ENCODE measurements at places on chromosomes 1 and 21.

DNA sequence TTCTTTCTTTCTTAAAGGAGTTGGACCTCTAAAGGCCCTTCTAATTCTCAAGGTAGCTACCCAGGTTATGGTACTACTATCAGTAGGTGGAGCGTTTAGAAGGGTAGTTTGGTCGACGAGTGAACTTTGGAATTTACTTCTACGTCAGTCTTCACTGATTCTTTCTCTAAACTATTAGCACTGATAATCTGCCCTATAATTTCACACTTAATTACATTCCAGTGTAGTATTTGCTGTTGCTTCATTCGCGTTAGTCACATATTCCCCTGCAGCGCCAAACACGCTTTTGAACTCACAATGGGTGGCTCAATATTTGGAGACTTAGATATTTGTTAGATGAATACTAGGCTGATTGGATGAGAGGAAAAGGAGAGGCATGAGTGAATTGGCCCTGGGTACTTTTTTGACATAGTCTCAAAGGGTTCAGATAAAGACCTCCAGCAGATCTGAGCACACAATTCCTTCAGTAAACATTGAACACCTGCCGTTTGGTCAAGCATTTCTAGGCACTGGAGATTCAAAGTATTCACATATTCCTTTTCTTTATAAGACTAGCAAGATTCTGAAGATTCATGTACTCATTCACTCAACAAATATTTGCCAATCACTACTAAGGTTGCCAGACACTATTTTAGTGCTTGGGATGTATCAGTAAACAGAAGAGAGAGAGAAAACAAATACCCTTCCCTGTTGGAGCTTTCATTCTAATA lies 929 bp upstream of the FOXJ3 start:
- peak; percentile 39 for DNase-seq

GRCh38 chr1:225847610-225848009 lies 34.6 kb downstream of the TMEM63A start:
- no peak for DNase-seq

DNA sequence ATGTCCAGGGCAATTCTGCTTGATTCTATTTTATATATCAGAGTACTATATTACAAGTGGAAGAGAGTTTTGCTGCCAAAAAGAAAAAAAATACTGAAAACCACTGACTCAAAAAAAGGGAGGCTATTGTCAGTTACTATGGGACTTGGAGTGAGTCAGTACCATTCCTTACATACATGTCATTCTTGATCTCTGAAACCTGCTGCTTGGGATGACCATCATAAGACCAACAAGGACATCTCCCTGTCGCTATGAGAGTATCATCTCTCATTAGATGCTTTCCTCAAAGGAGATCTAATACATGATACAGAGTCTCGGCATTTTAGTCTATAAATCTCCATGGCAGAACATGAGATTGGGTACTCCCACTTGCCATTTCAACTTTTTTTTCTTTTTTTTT lies 11.8 kb upstream of the INPP5B start:
- no peak for DNase-seq

DNA sequence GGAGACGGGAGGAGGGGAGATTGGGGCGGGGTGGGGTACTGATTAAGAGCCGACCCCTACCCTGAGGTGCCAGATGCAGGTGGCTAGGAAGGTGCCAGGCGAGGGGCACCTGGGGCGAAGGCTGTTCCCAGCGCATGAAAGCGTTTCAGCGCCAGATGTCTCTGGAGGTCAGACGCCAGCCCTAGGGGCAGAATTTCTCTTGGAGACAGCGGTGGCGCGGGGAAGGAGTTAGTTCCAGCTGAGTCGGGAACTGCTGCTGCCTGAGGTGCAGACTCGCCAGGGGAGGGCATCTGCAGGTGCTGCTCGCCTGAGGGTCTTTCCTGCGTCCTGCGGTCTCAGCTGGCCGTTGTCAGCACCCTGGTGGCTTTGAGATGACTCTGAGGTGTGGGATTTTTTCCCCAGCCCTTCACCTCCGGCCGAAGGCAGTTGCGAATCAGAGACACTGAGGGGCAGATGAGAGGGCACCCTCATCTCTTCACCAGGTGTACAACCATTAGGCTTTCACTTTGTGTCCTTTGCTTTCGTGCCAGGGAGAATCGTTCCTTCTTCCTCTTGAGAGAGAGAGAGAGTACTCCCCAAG lies 539 bp downstream of the CGN start:
- peak; percentile 23 for DNase-seq

DNA sequence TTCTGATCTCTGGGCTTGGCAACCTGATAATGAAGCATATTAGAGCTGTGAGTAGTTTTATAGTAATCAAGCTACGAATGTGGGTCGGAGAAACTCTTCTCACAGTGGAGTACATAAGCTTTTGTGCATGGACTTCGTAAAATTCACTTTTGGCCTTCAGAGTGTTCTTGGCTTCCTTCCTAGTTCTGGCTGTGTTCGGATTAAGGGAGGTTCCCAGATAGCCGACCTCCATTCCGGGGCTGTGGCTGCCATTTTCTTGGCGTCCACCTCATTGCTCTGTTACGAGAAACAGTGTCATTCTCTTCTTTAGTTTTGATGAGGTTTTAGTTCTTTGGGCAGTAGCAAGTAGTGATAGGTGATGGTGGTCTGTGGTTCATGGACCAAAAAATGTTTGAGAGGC lies 26.3 kb downstream of the CAMTA1 start:
- no peak for DNase-seq

GRCh38 chr1:235019961-235020360 lies 108.7 kb downstream of the TOMM20 start:
- no peak for DNase-seq

DNA sequence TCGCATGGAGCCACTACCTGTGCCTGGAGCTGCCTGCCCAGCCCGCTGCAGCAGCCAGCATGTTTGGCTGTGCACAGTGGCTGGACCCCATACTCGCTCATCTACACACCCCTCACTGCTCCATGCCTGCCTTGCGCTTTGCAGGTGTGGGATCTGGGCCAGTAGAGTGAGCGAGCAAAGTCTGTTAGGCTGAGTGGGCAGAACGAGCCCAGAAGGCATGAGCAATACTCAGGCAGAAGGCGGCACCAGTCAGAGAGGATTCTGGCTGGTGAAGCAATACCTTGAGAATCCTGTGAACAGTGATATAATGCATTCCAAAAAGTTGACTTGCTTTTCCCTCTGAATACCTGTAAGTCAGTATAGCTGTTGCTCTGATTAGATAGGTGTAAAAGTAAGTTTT lies 816.4 kb downstream of the KCNT2 start:
- no peak for DNase-seq

GRCh38 chr21:42096566-42096965 lies 25.4 kb downstream of the UMODL1 start:
- no peak for DNase-seq

DNA sequence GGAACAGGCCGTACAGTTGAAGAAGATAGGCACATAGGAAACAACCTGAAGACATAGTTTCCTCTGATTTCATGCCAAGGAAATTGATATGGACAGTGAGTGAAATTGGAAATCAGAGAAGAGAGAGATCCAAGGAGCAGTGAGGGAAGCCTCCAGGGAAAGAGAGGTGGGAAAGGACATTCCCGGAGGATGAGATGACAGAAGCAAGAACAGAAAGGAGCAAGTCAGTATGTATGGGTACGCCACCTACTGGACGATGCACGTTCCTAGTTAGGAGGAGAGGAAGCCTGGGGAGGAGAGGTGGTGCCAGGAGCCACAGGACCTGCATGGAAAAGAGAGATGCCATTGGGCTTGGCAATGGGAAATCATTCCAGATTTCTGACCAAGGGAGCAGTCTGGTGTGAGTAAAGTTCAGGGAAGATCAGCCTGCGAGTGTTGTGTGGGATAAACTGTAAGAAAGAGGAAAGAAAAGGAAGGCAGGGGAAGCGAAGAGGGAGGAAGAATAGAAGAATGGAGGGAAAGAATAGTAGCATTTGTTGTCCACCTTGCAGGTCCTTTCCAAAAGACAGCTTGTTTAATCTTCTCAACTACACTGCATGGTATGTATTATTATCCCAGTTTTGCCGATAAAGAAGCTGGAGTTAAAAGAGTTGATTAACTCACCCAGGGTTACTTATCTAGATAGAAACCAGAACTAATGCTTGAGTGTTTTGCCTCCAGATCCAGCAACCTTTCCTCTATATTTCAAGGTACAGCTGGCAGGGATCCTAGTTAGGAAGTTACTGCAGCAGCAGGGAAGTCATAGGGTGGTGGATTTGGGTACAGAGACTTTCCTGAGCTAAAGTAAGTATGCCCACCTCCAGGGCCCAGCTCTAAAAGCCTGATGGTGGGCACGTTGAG lies 27.4 kb downstream of the C1orf116 start:
- peak; percentile 62 for DNase-seq

GRCh38 chr1:184648856-184649201 lies 105.8 kb downstream of the EDEM3 start:
- no peak for DNase-seq

- DNase-seq, result no peak
These were observed 1.2 kb downstream of the HHIPL2 start for GRCh38 chr1:222546548-222547259.

DNA sequence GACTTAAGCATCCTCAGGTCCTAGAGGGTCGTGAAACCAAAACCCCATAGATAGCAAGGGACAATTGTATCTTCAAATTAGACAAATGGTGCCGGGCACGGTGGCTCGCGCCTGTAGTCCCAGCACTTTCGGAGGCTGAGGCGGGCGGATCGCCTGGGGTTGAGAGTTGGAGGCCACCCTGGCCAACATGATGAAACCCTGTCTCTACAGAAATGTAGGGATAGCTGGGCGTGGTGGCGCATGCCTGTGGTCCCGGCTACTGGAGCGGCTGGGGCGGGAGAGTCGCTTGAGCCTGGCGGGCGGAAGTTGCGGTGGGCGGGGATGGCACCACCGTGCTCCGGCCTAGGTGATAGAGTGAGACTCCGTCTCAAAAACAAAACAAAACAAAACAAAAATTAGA lies 780.6 kb downstream of the BRINP3 start:
- DNase-seq, result no peak

DNA sequence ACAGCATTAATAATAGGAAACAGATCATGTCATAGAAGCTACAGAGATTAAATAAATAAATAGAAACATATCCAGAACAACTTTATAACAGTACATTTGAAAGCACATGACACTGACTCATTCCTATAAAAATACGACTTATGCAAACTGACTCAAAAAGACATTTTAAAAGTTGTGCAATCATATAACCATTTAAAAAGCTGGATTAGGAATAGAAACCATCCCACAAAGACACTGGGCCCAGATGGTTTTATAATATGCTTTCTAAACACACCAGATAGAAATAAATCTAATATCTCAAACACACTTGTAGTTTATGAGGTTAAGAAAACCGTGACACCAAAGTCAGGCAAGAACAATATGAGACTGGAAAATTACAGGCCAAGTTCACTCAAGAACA lies 47.6 kb downstream of the MATN1 start:
- no peak for DNase-seq

- peak; percentile 17 for DNase-seq
These were observed 20.9 kb upstream of the HSPA13 start for GRCh38 chr21:14403681-14404318.

DNA sequence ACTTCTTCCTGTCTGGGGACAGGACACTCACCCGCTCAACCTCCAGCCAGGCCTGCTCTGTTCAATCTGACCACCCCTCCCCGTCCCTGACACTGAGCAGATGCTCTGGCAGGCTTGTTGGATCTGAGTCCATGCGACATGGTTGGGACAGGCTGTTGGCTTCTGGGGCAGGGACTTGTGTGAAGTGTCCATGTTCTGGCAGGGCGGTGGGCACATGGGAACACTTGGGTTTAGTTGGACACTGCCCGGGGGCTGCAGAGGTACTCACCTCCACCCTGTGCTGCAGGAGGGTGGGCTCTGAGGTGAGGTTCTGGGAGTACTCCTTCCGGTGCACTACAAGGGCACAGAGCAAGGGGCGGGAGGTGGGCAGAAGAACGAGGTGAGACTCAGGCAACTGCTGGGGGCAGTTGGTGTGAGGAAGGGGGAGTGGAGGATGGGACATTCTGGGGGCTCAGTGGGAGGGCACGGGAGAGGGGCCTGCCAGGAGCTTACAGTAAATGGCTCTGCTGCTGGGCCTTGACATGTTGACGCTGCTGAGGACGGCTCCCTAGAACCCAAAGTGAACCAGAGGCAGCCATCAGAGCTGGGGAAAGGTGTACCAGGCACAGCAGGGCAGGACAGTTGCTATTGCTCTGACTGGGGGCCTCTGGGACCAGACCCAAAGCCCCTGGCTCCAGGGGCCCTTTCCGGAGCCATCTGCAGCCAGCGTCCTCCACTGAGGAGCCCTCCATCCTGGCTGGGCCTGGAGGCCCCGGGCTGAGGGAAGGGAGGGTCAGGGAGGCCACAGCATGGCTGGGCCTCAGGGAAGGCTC lies 2.3 kb downstream of the EPS8L3 start:
- DNase-seq, result no peak

DNA sequence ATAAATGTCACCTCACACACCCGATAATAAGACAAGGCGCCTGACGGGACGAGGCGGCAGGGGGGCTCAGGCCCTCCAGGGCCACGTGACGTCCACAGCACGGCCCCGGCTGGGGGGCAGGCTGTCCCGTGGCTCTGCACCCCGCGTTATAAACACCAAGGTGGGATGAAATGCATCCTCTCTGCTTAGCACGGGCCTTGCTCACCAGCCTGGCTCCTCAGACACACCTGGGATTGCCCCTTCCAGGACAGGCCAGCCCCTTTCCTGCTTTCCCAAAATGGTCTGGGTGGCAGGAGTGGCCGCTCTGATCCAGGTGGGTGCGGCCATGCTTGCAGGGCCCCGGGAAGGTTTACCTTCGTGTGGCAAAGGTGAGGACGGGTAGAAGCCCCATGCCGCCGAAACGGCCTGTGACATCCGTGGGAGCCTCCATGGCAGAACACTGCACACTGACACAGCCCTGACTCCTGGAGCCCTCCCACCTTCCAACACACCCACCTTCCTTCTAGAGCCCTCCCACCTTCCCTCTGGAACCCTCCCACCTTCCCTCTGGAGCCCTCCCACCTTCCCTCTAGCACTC lies 35.9 kb downstream of the SLC19A1 start:
- DNase-seq, result no peak

DNA sequence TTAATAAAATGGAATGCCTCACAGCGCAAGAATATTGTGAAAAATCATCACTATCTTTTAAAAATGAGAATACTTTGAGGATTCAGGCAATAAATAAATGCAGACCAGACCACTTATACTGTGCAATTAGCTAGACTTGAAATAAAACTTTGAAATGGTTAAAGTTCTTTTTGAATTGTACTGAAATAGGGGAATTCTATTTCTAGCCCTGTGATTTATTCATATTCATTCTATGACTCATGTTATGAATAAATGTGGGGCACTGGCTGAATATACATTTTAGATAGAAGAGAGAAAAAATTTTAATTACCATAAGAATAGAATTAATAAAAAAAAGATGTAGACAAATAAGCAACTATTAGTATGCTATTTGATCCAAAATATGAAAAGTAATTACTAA lies 16.4 kb upstream of the USP25 start:
- no peak for DNase-seq

GRCh38 chr1:163038928-163039706 lies 30.0 kb upstream of the RGS4 start:
- no peak for DNase-seq

- DNase-seq, result no peak
These were observed 167.1 kb downstream of the ZBTB18 start for GRCh38 chr1:244218220-244218619.

Data from HuH-7 (cell line).